ENCODE measurements at places on chromosomes 3 and 15. TPM values are rescaled to one million over a fixed set of nuclear protein-coding genes. Genes with fewer than 3 reads are reported as not detected.

The PRKCI gene
- 33.6 TPM for total RNA-seq

The GP5 gene
- 0.33 TPM for total RNA-seq

The TMEM207 gene
- not detected for total RNA-seq

The CYP1A2 gene
- total RNA-seq = not detected

The PLA1A gene
- 5.7 TPM for total RNA-seq
